Activated CD4-positive, alpha-beta T cell treated with anti-CD3 and anti-CD28 coated beads, Interleukin-2, amount 50 U/mL, for 4 hours (primary cell): ENCODE measurements at places on chromosomes 13 and 19.

GRCh38 chr13:44468874-44469273 lies 95.2 kb downstream of the SERP2 start:
- DNase-seq: no peak

DNA sequence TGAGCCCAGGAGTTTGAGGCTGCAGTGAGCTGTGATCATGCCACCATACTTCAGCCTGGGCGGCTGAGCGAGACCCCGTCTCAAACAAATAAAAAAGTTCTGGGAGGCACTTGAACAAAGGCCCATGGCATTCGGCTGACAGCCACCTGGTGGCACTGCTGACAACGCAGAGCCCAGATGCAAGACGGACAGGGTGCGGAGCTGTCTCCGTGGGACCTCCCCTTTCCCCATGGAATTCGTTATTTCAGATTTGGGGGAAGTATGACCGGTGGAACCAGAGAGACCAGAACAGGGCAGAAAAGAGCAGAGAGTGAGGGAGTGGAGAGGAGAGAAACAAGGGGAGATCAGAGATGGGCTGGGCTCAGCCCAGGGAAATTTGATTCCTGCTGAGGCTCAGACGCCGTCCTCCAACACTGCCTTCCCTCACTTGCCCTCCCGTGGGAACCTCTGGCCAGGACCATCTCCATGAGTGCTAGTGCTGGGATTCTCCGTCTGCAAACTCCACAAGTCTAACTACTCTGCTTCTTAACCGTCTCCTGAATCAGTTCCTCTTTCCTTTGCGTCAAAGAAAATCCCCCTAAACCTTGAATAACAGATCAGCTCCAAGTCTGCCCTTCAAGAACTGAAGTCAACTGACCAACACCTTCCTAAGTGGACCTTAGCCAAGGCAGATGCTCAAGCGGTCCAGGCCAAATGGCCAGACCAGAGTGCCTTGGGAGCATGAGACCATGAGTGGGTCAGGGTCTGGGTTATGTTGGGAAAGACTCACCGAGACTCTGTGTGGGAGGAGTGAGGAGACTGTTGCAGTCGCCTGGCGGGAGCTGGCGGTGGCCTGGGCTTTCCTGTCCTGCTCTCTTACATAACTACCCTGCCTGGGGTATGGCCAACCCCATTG lies 11.9 kb upstream of the ATF5 start:
- DNase-seq: no peak

- no peak for DNase-seq
Measured at GRCh38 chr19:44615863-44616247, 2.5 kb downstream of the IGSF23 start.

DNA sequence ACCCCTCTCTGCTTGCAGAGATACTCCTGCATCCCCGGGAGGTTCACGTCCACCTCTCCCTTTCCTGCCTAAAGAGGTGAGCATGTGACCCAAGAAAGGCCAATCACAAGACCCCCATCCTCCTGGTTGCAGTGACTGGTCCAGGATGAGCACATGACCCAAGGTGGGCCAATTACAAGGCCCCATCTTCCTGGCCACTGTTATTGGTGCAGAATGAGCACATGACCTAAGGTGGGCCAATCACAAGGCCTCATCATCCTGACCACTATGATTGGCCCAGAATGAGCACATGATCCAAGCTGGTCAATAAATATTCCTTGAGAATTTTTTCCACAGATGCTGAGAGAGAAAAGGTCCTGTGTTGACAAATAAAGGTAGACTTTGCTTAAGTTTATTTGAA lies 350.7 kb downstream of the EFNB2 start:
- DNase-seq: no peak
